ENCODE measurements at places on chromosomes 3 and 15.

- DNase-seq, result no peak
These were observed 127.6 kb upstream of the MME start for GRCh38 chr3:154952553-154952952.

- no peak for DNase-seq
These were observed 172.6 kb upstream of the UMPS start for GRCh38 chr3:124557433-124558232.

GRCh38 chr3:144822671-144823070, 851.0 kb downstream of the DIPK2A start:
- DNase-seq, result no peak

GRCh38 chr15:63221346-63221745, 31.9 kb downstream of the RAB8B start:
- DNase-seq, result no peak

- no peak for DNase-seq
These were observed 64.8 kb upstream of the CLSTN2 start for GRCh38 chr3:139870000-139870675.

DNA sequence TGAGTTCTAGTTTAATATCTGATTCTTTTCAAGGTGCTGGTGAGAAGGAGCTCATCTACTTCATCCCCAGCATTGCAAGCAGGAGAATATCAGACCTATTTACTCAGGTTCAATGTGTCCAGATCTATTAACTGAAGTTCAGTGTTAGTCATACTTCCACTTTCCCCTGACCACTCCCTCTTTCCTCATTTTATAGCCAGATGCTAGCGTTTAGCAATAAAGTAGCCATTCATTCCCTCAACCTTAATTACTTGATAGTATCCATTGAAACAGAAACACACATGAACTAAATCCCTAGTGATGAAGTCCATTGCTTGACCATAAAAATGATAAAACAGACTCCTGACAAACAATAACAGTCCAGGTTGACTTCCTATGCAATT, 60.0 kb downstream of the RPL22L1 start:
- no peak for DNase-seq

DNA sequence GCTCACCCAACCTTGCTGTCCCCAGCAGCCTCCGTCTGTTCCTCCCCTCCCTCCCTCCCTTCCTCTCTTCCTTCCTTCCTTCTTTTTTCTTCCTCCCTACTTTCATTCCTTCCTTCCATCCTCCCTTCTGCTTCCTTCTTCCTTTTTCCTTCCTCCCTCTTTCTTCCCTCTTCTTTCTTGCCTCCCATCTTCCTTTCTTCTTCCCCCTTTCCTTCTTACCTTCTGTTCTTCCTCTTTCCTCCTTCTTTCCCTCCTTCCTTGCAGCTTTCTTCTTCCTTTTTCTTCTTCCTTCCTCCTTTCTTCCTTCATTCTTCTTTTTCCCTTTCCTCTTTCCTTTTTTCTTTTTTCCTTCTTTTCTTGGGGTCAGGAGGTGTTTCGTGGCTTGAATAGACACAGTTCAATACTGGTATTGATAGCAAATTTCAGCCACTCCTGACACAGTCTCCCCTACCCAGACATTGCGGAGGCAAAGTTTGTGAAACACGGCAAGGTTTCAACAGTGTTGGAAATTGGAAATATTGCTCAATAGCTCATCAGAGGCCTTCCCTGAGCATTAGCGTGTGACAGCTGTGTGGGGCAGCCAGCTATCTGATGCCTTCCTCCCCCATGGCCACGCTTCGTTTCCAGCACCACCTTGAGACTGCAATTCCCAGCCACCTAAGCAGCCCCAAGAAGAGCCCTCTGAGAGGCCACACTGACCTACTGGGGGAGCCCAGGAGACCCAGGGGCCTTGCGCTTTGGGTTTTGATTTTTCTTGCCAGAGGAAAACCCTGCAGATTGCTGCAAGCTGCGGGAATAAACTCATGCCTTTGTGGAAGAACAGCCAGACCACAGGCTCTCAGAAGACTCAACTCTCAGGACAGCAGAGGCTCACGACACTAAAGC, 82.2 kb downstream of the KLF15 start:
- DNase-seq, result no peak

GRCh38 chr15:78651007-78651406, 10.0 kb upstream of the CHRNB4 start:
- no peak for DNase-seq

DNA sequence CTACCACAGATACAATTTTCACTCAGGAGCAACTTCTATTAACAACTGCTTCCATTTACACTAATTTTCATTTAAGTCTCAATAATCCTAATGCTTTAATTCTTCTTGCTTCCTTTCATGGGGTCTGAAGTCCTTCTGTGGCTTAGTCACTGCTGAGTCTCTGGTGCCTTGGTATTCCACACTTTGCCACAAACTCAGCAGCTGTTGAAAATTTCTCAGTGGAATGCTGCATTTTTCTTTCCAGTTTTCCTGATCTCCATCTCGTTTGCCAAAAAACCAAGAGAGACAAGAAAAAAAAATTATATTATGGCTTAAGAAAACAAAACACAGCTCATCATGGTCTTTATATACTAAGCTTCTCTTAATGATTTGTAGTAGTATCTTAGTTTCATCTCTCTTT, 269.2 kb upstream of the AZI2 start:
- no peak for DNase-seq

- DNase-seq, result no peak
These were observed 57.6 kb downstream of the RARB start for GRCh38 chr3:25485673-25486072.

GRCh38 chr3:64221571-64222257, 3.6 kb downstream of the PRICKLE2 start:
- DNase-seq, result no peak

GRCh38 chr15:99721104-99721778, 12.0 kb downstream of the LYSMD4 start:
- DNase-seq, result no peak

DNA sequence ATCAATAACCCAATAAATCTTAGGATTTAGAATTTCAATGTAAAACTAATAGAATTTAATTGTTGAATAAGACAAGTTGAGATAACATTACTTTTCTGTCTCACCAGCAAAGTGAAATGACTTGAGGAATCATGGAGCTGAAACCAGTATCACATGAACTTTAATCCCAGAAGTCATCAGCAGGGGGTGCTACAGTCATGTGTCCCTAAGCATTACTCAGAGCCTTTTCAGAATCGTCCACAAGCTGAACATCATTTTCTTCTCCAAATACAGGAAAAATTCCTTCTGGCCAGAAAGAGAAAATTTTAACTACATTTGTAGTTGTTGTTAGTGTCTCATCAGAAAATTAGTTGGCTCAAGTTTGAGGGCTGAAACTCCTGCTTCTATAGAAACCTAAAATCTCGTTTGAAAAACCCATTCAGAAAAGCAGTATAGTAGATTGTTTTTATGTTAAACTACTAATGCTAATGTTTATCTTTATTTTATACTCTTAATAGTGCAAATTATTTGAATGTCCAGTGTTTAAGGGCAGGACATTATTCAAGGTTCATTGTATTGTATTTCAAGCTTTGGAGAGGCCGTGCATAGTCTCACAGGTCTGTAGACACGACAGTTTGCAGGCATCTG, 384.1 kb downstream of the PLOD2 start:
- peak; percentile 30 for DNase-seq

DNA sequence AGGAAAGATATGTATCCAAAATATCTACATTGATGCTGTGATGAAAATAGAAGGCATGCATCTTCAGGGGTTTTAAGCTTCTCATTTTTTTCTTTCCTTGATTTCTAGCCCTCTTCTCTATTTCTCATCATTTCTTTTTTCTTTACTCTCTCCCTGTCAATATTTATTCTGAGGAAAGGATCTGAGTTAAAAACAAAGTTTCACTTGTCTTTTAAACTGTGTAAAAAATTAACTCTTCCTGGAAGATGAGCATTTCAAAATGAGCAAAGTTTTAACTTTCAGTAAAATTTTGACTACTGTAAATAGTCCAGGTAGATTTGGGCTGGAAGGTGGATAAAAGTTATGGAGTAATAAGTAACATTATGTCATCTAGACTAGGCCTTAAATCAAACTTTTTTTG, 500.2 kb upstream of the GBE1 start:
- no peak for DNase-seq

DNA sequence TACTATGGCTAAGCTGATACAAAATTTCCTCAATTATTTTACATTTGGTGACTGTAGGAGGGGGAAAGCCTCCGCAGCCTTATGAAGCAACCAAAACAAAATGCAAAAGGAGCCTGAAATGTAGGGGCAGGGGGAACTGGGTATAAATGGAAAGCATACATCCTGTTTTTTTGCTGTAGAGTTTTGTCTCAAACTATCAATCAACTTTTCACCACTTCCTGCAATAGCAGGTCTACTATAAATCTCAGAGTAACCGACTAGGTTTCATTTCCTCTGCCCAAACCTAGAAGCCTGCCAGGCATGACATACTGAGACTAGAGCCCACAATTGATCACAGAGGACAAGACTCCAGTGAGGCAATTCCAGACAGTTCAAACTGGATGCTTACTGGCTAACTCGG, 91.3 kb downstream of the SHQ1 start:
- no peak for DNase-seq

GRCh38 chr3:109432833-109433232, 95.5 kb upstream of the DPPA4 start:
- no peak for DNase-seq

- DNase-seq, result peak; percentile 82
These were observed 271.8 kb upstream of the TPM1 start for GRCh38 chr15:62770752-62771151.

DNA sequence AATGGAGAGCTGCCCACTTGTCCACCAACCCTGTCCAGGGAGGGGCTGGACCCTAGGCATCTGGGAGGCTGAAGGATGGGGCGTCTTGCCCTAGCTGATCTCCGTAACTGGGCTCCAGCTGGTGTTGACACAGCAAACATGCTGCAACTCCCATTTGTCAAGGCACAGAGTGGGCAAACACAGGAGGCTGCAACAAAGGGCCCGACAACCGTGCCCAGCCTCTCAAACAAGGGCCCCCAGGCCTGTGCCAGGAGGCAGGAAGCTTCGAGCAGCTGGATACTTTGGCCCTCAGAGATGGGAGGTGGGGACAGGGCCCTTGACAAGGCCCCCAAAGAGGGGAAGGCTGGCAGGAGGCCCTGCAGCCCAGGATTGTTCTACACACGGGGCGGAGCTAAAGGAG, 64.2 kb upstream of the TMEM115 start:
- peak; percentile 18 for DNase-seq

DNA sequence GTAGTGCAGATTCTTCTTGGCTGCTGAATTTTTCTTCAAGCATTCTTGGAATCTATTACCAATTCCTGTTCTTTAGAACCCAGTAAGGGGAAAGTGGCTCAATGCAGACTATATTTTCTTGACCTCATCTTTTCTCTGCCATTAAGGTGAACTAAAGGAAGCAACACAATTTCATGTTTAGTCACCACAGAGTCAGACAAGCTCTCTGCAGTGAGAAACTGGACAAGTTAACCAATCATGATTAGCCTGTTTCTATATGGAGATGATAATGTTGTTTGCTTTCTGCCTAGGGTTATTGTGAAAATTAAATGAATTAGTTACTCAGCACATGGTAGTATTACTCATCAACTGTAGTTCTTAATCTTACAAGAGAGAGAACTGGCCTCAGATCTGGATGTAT, 1075.1 kb downstream of the AGBL1 start:
- DNase-seq, result no peak

DNA sequence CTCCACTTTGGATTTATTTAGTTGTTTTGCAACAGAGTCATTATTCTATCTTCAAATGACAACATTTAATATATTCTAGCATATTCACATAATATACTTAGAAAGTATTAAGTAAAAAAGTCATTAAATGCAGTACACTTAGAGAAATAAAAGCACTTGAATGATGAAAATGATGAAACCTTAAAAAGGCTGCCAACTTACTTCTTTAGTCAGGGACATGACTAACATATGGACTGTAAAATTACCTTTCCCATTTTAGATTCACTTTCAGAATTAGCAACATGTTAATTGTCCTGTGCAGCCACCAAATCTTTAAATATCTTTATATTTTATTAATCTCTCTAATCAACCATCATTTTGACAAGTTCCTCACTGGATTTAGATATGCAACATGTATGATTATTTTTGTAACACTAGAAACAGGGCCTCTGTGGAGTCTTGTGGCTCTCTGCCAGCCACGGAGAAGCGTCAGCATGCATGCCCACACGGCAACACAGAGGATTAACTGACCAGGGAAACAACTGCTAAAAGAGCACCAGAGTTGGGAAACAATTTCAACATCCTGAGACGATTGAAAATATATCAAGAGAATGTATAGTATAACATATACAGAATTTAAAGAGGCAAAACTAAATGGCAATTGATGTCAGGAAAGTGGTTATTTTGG, 95.7 kb downstream of the ANO10 start:
- DNase-seq, result no peak

- DNase-seq, result no peak
These were observed 5.2 kb upstream of the NCKIPSD start for GRCh38 chr3:48690846-48691458.

- DNase-seq, result no peak
These were observed 123.2 kb downstream of the RAP2B start for GRCh38 chr3:153285194-153285641.

GRCh38 chr3:18008706-18009368, 266.4 kb upstream of the TBC1D5 start:
- DNase-seq, result no peak

DNA sequence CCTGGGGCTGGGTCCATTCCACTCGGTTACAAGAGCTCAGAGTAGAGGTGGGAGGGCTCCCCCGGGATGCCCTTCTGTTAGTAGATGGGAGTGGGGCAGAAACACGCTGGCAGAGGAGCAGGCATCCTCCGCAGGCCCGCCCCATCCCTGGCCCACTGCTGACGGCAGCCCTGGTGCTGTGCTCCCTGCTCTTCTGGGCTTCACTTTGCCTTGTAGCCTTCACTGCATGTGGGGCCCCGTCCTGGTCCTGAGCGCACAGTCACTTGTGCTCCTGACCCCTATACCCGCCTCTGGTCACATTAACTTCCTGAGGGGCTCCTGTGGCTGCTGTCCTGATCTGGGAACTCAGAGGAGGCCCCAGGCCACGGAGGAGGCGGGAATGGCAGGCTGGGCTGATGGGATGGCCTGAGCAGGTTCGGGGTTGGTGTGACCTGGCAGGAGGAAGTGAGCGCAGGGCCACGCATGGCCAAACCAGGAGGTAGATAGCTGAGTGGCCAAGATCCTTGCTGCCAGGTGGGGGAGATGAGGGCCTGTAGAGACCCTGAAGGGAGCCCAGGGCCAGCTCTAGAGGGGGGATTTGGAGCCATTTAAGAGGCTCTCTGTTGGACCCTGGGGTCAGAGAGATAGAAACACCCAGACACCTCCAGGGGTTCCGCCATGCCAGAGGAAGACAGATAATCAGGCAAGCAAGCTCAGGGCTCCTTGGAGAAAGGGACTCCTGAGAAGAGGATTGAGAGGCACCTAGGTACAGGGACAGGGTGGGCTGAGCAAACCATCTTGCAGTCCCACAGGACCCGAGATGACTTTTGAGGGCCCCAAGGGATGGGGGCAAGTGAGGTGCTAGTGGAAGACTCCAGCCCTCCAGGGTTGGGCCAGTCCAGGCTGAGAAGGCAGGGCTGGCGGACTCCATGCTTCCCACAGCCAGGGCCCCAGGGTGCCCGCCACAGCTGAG, 92.2 kb upstream of the PRR23E start:
- no peak for DNase-seq

- no peak for DNase-seq
These were observed 10.6 kb downstream of the ANKUB1 start for GRCh38 chr3:149781741-149782140.

- DNase-seq, result peak; percentile 70
These were observed 133.4 kb downstream of the TPRA1 start for GRCh38 chr3:127457094-127457475.
